ENCODE measurements at places on chromosomes 13 and 19.

GRCh38 chr19:15198951-15199660 lies 1.7 kb downstream of the NOTCH3 start:
- no peak for DNase-seq

DNA sequence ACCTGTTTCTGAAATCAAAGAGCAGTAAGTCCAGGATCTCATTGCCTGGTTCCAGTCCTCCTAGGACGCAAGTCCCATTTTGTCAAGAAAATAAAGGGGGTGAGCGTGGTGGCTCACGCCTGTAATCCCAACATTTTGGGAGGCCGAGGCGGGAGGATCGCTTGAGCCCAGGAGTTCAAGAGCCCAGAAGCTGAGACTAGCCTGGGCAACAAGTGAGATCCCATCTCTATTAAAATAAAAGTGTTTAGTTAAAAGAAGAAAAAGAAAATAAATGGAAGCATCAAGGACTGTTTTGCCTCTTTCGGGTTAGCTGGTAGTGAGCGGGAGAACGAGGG lies 344 bp upstream of the HAUS5 start:
- DNase-seq: no peak

GRCh38 chr13:92307752-92308151 lies 909.3 kb downstream of the GPC5 start:
- DNase-seq: no peak

DNA sequence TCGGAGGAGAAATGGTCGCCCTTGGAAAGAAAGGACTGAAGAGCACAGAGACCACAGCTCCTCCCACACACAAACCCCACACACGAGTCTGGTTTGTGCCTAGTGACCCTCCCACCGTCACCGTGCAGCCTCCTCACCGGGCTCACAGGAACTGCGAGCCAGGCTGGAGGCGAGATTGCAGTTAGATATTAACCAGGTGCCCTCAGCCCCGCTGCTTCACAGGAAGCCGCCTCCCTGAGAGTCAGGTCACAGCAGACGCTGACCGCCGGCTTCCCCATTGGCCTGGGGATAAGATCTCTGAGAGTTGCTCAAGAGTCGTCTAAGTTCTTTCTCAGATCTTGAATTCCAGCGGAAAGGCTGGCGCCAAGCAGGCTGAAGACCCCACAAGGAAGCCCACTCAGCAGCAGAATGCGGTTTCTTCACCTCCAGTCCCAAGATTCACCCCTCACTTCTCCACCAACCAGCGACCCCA lies 870 bp downstream of the ZNF44 start:
- peak; percentile 2 for DNase-seq

DNA sequence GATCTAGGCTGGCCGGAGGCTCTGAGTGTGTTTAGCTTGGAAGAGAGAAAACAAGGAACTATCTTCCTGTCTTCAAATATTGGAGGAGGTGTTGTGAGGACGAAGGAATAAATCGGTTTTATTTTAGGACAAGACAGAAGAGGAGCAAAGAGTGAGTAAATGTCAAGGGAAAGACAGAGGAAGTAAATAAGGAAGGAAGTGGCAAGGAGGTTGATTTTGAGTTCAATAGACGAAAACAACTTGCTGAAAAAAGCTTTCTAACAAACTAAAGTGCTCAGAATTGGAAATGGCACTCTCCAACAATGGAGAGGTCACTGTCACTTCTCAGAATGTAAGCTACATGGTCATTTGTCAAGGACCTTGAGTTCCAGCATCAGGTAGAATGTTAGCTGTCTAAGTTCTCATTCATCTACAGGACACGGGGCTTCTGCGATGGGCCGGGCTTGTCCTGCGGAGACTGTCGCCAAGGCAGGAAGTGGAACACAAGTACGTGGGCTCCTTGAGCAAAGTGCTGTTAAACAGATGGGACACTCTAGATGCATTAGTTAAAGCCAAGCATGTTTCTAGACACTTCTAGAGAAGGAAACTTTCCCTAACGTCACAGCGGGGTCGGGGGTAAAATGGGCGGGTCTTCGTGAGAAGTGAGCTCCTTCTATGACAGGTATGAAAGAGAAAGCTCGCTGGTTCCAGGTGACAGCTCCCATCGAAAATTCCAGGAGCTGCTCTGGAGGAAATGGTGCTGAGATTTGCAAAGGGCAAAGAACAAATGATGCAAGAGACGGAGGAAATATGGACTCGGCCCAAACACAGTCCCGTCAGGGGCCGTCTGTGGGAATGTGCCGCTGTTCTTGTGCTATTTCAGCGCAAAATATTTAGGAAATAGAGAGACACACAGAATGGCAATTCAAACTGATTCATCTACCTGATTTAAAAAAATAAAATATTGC lies 103.9 kb upstream of the UBL3 start:
- no peak for DNase-seq

Data from hippocampal formation (tissue), 2 donors.